ENCODE measurements at places on chromosomes 2 and 18.
A peak's percentile ranks its signal among the peaks of the same experiment; 100 is the strongest.

GRCh38 chr2:135208016-135208415 is 155.9 kb downstream of the RAB3GAP1 start:
- DNase-seq = no peak

DNA sequence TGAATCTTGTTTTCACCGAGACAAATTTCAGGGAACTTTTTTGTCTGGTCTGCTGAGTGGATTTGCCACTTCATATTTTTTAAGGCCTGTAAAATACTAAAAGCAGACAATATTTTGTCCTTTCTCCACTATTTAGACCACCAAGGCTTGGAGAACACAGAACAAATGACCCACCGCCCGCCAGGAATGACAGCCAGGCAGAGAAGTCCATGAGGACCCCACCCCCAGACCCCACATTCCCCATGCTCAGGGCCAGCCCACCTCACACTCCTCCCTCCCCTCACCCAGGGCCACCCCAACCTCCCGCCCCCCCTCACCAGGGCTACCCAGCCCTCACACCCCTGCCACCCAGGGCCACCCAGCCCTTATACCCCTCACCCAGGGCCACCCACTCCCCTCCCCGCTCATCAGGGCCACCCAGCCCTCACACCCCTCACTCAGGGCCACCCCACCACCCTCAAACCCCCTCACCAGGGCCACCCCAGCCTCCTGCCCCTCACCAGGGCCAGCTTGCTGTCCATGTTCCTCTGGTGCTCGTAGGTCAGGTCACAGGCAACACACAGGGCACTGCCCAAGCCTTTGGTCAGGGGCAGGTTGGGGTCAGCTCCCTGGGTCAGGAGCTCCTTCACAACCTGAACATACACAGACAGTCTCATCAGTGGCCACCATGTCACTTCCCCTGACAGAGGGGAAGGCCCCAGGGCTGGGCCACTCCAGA is 50.6 kb downstream of the ANKMY1 start:
- DNase-seq = no peak

GRCh38 chr2:233051241-233052149 is 8.6 kb upstream of the INPP5D start:
- no peak for DNase-seq

DNA sequence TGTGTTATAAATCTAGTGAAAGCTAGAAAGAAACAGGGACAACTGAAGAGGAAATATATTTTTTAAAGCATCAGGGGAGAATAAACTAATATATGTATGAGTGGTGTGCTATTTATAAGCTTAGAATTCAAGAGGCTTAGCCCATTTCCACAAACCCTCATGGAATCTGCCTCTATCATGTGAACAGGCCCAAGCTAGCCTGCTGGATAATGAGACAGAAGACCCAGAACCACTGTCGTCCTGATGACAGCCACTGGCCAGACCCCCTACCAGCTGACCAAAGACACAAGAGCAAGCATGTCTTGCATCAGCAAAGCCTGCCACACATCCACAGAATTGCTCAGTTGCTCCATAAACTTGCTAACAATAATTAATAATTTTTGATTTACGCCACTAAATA is 382.3 kb upstream of the NXPH2 start:
- DNase-seq = no peak

DNA sequence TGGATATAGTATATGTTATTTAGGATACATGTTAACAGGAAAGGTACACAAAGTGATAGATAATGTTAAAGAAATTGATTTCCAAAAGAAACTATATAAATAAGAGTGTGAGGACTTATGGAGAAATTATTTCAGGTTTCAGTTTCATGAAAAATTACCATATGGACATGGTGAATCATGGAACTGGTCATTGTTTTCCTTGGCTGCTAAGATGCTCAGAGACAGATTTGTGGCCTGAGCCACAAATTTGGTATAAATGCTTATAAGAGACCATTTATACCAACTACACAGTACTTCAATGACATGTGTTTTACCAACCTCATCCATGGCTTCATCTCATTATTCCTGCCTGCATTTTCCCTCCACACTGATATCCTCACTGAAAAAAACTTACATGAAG is 188.1 kb downstream of the FMNL2 start:
- no peak for DNase-seq

- DNase-seq = no peak
Observed at GRCh38 chr2:46451131-46451711, 28.1 kb upstream of the TMEM247 start.

- no peak for DNase-seq
Observed at GRCh38 chr2:223055836-223056235, 3.8 kb downstream of the KCNE4 start.

- DNase-seq = no peak
Observed at GRCh38 chr18:45316127-45316526, 299.1 kb upstream of the SLC14A2 start.

DNA sequence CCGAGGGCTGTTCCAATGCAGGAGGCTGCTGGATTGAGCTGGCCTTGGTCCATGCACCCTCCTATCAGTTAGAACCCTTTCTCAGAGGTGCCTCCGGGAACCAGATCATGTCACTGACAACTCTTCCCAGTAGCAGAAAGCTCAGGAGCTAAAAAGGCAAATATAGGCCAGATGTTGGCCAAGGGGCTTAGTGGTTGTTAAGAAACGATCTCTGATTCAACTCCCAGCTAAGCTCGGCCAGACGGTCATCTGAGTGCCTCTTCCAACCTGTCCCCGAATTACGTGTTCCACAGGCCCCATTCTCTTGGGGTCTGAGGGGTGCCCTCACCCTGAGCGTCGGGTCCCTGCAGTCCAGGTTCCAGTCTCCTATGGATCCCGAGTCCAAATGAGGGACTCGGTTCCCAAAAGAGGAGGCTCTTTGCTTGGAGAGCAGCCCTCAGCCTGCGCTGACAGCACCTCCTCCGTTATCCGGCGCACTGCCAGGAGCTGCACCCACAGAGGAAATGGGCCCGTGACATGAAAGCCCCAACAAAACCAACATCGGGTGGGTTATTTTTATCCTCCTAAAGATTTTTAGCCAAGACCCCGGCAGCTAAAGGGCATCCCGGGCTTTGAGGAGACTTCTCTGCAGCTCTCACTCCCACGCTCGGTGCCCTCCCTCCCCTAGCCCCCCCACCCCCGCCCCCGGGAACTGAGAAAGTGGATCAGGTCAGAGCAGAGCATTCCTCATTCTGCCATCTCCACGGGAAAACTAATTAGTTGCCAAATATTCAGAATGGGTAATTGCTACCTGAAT is 106.6 kb upstream of the ID2 start:
- peak; percentile 55 for DNase-seq

DNA sequence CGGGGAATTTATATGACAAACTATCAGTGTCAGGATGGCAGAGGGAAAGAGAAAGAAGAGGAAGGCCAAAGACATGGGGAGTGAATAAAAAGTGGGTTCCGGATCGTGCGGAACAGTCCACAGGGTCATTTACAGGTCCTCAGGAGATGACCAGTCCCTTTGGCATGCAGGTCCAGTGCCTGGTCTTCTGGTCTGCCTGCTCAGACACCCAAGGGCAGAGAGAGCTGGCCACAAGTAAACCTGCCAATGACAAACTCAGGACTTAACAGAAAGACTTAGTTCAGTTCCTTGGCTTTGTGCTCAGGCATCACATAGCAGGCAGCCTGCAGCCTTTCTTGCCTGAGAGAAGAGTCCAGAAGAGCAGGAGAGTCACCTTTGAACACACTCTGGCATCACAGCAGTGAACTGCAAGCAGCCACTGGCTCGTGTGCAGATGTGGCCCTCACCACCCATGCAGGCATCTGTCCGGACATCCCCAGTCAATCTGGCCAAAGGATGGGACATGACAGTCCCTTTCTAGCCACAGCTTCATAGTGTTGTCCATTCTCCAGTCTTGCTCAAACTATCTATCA is 14.0 kb downstream of the TMEM127 start:
- DNase-seq = no peak

DNA sequence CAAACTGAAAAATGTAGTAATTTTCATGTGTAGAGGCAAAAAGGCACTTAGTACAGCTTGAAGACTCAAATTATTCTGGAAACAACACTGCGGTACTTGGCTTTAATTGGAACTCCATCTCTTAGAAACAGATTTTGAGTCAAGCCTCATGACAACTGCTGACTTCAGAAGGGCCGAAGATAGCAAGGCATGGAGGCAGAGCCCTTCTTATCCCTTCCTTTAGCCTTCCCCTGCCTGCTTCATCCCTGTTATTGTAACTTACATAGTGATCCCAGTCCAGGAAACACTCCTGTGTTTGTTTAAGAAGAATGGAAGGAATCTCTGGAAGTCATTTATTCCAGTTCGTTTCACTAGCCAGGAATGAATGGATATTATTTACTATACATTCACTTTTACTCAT is 110.9 kb upstream of the FAM98A start:
- no peak for DNase-seq

- DNase-seq = no peak
Observed at GRCh38 chr2:123453772-123454171, 571.3 kb upstream of the CNTNAP5 start.
